ENCODE measurements at places on chromosomes 16 and 17.
A peak's percentile ranks its signal among the peaks of the same experiment; 100 is the strongest.

GRCh38 chr17:68004201-68004600 is 7.9 kb upstream of the C17orf58 start:
- no peak for DNase-seq

- DNase-seq = no peak
Observed at GRCh38 chr17:58191241-58191896, 1.2 kb upstream of the EPX start.

DNA sequence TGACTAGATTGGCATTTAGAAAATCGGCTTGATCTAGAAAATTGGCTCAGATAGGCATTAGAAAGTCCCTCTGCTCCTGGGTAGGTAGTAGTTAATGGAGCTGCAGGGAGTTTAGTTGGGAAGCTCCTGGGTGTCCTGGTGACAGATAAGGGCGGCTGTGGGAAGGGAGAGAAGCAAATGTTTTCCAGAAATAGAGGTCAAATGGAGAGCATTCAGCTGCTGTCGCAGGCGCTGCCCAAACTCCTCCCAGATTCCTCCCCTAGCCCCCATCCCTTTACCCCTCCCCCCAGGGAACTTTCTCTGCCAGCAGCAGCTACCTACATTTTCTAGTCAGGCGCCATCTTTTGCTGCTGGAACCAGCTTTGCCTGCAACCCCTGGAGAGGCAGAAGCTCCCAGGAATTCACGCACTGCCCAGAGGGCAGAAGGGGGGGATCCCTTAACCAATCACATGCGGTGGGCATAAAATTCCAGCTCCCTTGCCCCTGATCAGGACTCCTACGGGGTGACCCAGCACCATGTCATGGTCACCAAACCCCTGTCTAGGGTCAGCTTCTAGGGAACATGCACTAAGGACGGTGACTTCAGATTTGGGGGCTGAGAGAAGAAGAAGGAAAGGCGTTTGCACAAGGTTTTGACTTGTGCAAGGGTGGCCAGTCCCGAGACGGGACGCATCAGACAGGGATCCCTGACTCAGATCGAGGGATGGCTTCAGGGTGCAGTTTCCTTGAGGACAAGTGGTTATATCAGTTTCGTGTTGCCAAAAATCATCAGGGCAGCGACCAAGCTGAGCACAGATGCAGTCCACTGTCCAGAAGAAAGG is 43.8 kb downstream of the SOCS1 start:
- DNase-seq = no peak

DNA sequence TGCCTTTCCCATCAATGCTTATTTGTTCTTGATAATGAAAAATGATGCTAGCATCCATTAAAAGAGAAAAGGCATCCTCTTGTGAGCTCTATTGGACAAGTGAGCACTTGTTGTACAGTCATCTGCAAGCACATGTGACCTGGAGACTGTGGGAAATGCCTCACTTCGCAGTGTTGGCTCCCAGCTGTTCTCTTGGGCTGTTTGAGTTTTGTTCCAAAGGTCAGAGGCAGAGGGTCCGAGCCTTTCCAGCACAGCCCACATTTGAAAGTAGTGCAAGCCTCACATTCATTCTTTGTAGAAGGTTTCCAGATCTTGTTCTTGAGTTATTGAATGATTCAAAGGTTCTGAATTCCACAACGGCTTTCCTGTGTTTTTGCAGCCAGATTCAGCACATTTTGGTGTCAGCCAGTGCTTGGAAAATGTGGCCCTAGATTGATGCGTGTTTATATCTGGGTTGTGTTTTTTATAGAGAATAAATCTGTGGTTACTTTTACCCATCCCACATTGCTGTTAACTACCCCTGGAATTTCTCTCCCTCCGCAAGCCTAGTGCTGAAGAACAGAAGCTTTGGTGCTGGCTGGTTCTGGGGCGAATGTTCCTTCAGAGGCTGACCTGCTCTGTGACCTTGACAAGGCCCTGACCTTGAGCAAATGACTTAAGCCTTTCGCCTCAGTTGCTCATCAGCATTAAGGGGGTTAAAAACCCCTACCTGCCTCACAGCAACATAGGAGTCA is 49.8 kb downstream of the CDH1 start:
- no peak for DNase-seq

DNA sequence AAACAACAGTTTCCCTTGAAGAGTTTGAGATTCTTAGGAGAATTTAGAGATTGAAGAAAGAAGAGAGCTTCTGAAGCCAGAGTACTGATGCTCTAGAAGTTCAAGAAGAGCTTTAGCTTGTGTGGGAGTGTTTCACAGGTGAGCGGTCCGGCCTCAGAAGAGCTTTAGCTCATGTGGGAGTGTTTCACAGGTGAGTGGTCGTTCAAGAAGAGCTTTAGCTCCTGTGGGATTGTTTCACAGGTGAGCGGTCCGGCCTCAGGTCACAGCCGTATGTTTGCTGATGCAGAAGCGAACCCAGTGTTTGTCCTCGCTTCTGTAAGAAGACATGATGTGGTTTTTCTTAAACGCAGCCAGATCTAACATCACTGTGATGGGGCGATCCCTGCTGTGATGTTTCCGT is 76.4 kb downstream of the SEC14L1 start:
- DNase-seq = no peak

GRCh38 chr17:2064520-2064971 is 9.6 kb downstream of the HIC1 start:
- DNase-seq = no peak

- no peak for DNase-seq
Observed at GRCh38 chr17:60901806-60902205, 224.2 kb downstream of the BCAS3 start.

DNA sequence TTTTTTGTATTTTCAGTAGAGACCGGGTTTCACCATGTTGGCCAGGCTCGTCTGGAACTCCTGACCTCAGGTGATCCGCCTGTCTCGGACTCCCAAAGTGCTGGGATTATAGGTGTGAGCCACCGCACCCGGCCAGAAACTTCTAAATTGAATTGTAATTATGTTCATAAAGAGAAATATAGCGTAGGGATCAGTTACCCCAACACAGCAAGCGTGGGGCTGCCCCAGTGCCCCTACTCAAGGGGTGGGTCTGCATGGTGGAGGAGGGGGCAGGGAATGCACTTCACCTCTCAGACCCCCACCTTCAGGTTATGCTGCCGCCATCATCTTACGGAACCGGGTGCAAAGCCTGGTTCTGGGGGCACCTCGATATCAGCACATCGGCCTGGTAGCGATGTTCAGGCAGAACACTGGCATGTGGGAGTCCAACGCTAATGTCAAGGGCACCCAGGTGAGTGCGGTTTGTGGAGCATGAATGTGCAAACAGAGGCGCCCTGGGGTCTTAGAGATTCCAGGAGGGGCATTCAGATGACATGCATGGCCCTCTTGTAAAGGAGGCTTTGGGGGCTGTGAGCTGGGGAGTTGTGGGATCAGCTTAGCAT is 18.0 kb downstream of the ITGAM start:
- no peak for DNase-seq

- DNase-seq = peak; percentile 64
Observed at GRCh38 chr17:48333034-48333530, 96.9 kb downstream of the SKAP1 start.

- peak; percentile 86 for DNase-seq
Observed at GRCh38 chr17:16363749-16364536, 10.7 kb upstream of the CENPV start.

DNA sequence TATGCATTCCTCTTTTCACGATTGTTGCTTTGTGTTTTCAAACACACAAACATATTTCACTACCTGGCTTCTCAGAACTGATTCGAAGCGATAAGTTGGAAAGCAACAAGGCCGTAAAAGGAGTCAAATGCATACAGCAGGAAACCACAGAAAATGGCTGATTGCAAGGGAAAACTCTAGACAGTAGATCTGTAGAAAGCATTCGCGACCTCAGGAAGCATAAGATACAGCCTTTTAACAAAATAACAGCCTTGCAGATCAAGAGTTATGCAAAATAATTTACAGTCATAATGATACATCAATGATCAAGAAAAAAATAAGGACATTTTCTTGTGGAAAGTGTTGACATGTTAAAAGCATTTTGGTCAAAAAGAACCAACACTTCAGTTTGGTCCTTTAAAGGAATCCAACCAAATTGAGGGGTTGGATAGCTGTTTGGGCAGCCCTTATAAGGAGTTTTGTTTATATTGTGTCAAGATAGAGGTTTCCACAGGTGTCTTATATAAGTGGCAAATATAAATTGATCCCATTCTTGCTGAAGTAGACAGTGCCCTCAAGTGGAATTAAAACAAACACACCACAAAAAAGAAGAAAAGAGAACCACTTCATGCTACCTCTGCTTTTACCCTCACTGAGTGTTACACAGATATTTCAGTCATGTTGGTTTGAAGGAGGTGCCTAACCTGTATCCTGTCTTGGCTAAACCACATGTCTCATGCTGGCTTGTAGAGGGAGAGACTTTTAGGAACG is 5.5 kb downstream of the CYLD start:
- peak; percentile 80 for DNase-seq

DNA sequence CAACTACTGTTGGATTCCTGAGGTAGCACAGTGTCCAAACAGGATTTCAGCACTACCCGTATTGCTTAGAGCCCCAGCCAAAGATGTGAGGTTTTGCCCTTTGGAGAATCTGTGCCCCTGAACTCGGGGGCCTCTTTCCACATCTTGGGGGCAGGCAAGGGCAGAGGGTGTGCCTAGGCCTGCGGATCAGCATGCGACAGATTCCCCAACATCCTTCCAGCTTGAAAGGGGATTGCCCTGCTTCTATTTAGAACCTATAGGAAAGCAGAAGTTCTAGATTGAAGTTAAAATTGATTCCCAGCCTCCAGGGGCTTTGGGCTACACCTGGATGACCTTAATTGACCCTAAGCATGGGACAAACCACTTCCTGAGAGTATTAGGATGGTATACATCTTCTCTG is 19.6 kb downstream of the NOD2 start:
- DNase-seq = no peak

DNA sequence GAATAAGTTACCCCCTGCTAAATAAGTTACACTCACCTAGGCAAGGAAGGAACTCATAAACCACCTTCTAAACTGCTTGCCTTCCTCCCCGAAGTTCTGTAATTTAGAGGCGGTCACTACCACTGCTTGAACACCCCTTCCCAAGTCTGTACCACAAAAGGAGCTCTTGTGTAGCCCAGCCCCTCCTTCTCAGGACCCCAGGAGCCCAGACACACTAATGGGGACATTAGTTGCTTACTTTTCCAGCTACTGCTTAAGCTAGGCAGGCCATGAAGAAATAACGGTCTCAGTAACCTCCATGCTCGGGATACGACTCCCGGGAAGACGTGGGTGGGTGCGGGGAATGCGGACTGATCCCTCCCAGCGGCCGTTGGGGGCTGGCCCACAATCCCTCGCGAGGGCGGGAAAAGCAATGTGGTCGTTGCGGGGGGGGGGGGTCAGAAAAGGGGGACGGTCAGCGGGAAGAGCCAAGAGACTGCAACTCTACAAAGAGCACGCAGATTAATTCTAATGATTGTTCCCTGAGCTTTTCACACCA is at the start of gene TEX14:
TSS of gene TEX14 (minus strand) at position 345 of the 538 bp plus-strand sequence. CDS start 40,044 bp downstream, outside the sequence.
- no peak for DNase-seq

DNA sequence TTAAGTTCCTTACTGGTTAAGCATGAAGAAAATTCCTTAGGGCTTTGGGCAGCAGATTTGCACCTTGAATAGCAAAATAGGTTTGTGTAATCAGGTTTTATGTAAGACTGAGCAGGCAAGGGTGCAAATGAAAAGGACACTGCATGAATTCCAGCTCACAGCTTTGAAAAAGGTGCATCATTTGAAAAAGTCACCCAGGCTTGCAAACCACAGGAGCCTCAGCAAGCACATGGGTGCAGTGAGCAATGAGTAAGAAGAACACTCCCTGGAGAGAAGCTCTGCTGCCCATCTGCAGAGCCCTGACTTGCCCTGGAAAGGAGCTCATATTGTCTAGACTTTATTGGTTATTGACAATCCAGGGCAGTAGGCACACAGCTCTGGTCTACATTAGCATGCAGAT is 165.6 kb upstream of the KCNJ16 start:
- no peak for DNase-seq

DNA sequence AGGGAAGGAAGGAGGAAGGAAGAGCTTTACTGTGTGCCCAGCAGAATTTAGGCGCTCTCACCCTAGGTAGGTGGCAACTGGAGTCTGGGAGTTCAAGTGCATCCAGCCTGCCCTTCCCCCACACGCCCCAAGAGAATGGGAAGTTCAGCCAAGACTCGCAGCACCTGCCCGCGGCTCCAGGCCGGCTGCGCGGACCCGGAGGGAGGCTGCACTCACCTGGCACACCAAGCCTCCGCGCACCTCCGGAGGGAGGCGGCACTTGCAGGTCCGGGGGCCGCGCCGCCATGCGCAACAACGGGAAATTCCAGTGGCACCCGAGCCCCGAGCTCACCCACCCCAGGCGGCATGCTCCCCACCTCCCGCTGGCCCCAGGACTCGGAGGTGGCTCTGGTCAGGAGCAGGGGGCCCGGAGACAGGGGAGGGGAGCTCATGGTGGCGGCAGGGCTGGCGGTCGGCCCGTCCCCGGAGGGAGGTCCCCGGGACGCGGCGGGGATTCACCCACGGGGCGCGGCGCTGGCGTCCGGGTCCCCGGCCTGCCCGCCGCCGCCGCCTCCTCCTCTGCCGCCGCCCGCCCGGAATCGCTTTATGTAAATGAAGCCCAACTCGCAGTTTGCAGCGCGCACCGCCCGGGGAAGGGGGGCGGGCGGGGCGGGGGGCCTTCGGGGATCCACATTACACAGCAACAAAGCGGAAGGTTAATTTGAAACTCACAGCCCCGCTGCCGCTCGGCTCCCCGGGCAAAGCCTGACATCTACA is at the start of gene ZFHX3:
TSS of gene ZFHX3 (minus strand) at position 593 of the 756 bp plus-strand sequence. CDS start 87,983 bp downstream, outside the sequence.
- DNase-seq = peak; percentile 15

DNA sequence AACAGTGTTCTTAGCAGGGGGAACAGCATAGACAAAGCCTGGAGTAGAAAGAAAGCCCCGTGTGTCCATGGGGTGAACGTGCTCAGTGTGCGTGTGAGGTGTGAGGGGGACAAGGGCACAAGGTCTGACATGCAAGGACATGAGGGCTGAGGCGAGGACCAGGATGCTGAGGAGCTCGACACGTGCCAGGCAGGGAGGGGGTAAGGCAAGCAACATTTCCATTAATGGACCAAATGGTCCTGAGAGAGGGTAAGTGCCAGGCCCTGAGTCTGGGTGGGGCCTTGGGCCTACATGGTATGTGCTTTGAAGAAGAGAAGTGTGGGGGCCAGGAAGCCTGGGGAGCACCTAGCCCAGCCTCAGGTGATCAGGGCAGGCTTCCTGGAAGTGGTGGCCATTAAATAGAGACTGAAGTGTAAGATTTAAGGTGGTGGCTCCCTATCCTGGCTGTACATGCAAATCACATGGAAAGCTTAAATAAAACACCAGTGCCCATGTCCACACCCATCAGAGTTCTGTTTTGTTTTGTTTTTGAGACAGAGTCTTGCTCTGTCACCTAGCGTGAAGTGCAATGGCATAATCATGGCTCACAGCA is 29.3 kb downstream of the ADCY7 start:
- DNase-seq = no peak

- DNase-seq = no peak
Observed at GRCh38 chr16:80899809-80900592, 95.6 kb upstream of the CDYL2 start.

GRCh38 chr17:50632637-50633036 is 2.0 kb upstream of the ABCC3 start:
- DNase-seq = no peak

GRCh38 chr17:73188011-73188410 is 4.8 kb upstream of the COG1 start:
- no peak for DNase-seq

- no peak for DNase-seq
Observed at GRCh38 chr17:80942423-80943345, 49.0 kb upstream of the CHMP6 start.
